ENCODE measurements at places on chromosomes 5 and 9.

- DNase-seq = no peak
These were observed 665.1 kb downstream of the CDH18 start for GRCh38 chr5:19322716-19323485.

GRCh38 chr5:172909931-172910502 lies 49.2 kb upstream of the RPL26L1 start:
- DNase-seq = no peak

GRCh38 chr5:72608297-72608696 lies 101.1 kb upstream of the ZNF366 start:
- DNase-seq = no peak

DNA sequence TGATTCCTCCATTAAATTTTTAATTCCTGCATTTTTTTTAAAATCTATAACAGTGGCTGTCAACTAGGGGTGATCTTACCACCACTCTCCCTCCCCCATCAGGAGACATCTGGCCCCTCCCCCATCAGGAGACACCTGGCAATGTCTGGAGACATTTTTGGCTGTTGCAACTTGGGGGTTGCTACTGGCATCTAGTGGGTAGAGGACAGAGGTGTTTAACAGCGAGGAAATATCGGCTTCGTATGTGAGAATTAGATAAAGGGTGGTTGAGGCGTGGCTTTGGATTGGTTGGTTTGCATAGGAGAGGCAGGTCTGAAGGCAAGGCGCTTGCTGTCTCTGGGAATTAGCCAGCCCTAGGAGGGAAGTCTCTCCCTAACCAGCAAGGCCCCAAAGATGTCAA lies 10.5 kb downstream of the CDHR2 start:
- DNase-seq = peak; percentile 21

DNA sequence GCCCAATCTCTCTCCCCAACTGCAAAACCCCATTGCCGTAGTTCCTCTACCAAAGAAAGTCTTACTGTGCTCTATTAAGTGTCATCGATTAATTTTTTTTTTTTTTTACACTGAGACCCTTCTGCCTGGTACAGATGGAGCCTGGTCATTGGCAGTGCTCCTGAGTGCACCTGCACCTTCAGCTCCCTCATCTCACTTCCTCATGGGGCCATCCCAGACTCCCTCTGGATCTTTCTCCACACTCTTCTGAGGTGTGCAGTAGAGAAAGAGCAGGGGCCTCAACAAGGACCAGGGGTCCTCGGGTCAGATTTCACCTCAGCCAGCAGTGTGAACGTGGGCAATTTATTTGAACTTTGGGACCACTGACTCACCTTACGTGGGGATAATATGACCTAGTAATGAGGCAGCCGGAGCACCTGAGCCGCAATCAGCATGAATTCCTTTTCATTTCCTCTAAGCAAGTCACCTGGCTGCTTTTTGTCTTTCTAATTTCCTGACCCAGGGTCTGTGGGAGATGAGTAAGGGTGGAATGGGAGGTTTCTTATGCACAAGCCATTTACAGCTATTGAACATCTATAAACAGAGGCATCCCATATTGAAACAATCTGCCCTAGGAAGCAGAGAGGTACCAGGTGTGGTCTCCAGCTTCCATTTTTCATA lies 22.3 kb upstream of the GABRP start:
- no peak for DNase-seq

- no peak for DNase-seq
These were observed 21.3 kb downstream of the NREP start for GRCh38 chr5:111735583-111736270.

- no peak for DNase-seq
These were observed 19.1 kb upstream of the JADE2 start for GRCh38 chr5:134506054-134507039.

DNA sequence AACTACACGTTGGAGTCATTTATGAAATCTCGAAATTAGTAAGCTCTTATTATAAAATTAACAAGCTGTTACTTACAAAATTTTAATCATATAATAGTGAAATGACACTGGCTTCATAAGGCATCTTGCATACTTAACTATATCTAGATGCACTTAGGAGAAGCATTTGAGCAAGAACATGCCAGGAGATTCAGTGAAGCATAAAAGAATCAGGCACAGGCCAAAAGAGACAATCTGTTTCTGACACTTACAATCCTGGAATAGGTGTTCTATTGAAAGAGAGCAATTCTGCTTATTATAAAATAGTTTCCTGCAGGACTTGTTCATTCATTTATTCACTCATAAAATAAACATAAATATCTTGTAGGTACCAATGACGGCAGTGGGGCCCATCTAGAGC lies 1152.2 kb upstream of the CDH6 start:
- DNase-seq = no peak

- no peak for DNase-seq
These were observed at the start of gene SLC35D2 for GRCh38 chr9:96383165-96383942. Gene SLC35D2, minus strand, starts transcription at chr9:96383711. Its CDS starts 77 bp downstream, at chr9:96383634.

GRCh38 chr9:4755026-4755609 lies 14.1 kb upstream of the AK3 start:
- DNase-seq = no peak

DNA sequence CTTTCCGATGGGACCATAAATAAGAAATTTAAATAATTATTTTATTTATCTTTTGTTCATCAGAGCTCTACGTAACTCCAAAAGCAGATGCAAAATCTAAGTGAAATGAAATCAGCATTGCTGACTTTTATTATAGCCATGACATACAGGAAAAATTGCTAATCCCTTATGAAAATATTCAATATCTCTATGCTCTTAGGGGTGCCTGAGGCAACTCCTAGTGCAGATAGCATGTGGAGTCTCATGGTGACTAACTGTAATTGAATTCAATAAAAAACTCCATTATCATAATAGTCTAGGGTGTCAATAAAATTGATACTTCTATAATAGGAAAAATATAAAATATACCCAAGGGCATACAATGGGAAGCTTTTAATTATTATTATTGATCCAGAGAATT lies 42.6 kb downstream of the SLC24A2 start:
- DNase-seq = no peak

DNA sequence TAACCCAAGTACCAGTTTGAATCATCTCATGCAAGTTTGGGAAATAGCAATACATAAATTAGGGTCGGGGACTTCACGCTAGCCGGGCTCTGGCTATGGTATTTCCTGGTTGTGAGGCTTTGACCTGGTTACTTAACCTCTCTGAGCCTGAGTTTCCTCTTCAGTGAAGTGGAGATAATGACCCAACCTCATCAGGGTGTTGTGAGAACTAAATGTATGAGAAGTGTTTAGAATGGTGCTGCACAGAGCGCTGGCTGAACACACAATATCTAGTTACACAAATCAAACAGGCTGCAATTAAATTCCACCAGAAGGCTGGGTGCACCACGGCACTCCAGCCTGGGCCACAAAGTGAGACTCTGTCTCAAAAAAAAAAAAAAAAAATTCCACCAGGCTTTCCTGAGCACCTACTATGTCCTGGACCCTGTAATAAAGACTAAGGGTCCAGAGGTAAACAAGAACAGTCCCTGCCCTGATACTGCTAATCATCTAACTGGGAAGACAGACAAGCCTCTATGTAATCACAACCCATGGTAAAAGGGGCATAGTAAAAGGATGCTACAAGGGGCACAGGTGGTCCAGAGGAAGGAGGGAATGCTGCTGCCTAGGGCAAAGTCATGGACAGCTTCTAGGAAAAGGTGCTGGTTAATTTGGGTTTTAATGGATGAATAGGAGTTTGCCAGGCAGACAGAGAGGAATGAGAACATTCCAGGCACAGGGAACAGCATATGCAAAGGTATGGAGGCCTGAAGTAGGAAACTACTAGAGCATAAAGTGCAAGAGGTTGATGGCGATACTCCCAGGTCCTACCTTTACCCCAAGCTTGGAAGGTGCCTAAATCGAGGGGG lies 27.7 kb downstream of the DUSP1 start:
- no peak for DNase-seq

DNA sequence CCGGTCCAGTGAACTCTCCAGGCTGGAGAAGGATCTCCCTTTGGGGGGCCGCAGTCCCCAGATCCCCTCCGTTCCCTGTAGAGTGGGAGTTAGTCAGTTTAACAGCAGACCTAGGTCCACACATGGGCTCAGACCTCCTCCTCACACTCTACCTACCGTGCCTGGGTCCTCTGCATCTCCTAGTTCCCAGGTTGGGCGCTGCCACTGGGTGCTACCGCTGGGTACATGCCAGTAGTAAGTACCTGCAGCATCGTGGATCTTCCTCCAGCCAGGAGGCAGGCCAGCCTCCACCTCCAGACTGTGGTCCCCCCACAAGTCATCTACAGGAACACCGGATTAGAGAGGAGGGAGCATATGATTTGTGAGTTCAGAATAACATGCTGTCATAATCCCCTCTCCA lies 802 bp downstream of the APBB3 start:
- DNase-seq = no peak

DNA sequence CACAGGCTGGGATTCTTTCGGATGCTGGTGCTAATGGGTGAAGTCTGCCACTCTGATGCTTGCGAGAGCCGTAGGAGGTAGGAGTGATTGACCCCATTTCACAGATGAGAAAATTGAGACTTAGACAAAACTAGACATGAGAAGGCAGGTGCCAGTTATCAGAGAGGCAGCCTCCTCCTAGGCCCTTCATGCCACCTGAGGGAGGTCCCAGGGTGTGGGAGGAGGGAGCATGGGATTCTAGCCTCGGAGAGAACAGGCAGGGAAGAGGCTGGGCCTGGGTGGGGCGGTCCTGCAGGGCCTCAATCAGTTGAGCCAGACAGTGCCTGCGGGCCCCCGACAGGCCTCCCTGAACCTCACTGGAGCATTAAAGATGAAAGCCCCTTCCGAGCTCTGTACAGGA lies 112.4 kb downstream of the COL23A1 start:
- DNase-seq = no peak

- DNase-seq = no peak
These were observed 225.3 kb upstream of the TLE4 start for GRCh38 chr9:79346350-79347020.

DNA sequence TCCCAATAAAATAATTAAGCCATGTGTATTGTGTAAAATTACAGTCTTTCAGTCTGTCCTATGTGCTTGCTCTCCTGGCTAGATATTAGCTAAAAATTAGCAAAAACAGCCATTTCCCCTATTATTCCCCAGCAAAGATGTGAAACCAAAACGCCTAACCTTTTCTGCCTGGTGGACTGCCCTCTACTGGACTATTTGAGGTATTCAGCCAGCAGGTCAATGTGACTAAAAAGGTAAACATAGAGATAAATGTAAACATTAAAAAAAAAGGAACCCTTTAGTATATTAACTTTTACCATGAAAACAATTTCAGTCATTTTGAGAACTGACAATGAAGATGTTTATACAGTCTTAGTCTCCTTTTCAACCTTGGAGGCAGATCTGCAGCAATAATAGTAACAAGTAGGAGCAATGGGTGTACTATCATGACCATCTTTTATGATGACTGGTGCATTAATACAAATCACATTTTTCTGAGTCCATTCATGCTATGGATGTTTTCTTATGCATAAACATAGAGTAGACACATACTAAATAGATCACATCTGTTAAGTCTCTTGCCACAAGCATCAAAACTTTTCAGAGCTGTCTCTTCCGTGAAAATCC lies 10.1 kb downstream of the ATG12 start:
- DNase-seq = peak; percentile 76

GRCh38 chr9:97468658-97469448 lies 32.6 kb upstream of the TMOD1 start:
- peak; percentile 84 for DNase-seq

GRCh38 chr5:173745123-173745522 lies 128.7 kb upstream of the BOD1 start:
- DNase-seq = no peak

GRCh38 chr9:121537283-121537682 lies 37.6 kb upstream of the GGTA1 start:
- no peak for DNase-seq

- no peak for DNase-seq
These were observed 220.2 kb downstream of the ADAMTS6 start for GRCh38 chr5:65261499-65261898.

DNA sequence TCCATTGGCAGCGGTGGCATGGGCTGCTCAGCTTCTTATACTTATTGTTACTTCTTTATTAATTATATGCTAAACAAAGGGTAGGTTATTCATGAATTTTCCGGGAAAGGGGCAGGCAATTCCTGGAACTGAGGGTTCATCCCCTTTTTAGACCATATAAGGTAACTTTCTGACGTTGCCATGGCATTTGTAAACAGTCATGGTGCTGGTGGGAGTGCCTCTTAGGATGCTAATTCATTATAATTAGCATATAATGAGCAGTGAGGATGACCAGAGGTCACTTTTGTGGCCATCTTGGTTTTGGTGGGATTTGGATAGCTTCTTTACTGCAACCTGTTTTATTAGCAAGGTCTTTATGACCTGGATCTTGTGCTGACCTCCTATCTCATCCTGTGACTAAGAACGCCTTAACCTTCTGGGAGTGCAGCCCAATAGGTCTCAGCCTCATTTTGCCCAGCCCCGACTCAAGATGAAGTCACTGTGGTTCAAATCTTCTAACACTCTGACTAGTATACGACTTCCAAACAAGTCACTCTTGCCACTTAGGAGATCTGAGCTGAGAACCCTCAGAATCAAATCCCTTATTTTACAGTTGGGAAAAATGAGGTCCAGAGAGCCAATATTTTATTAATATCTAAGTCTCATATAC lies 237.5 kb downstream of the TRIM32 start:
- DNase-seq = no peak

GRCh38 chr9:126009047-126009446 lies 261.9 kb downstream of the PBX3 start:
- DNase-seq = no peak

DNA sequence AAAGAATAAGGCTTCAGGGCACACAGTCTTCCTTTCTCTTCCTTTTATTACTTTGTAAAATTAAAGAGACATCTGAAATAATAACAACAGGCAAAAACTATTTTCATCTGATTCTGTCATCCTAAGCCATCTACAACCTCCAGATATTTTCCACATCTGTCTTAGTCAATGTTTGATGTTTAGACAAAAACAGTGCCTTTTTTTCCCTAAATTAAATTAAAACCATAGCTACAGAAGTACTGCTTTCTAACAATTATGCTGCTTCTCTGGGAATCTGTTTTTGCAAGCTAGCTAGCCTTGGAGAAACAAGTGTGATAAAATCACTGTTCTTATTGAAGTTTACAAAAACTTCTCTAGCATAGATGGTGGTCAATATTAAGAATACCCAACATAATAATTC lies 95.4 kb downstream of the KIAA0825 start:
- no peak for DNase-seq

DNA sequence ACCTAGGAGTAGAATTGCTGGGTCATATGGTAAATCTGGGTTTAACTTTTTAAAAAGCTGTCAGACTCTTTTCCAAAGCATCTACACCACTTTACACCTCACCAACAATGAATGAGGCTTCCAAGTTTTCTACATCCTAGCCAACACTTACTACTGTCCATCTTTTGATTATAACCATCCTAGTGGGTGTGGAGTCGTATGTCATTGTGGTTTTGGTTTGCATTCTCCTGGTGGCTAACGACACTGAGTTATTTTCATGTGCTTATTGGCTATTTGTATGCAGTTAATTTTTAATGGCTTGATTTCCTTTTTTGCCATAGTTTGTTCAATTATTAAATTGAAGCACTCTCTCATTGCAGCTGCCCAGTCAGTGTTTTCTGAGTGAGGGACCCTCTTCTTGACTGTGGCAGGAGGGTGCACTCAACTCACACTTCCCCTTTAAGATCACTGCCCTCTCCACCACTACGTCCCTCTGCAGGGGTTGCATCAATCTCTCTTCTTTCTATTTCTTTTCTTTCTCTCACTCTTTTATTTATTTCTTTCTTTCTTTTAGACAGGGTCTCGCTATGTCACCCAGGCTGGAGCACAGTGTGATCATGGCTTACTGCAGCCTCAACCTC lies 182.3 kb downstream of the C9orf152 start:
- DNase-seq = no peak

GRCh38 chr9:133609311-133610098 lies at the start of gene FAM163B:
Gene FAM163B, minus strand, starts transcription at chr9:133609389. Its CDS starts 29,166 bp downstream, at chr9:133580223.
- DNase-seq = no peak

- DNase-seq = no peak
These were observed 15.5 kb upstream of the FCN1 start for GRCh38 chr9:134933076-134933659.

Data from hematopoietic multipotent progenitor cell treated with erythropoietin and hydrocortisone succinate and interleukin-3 and kit ligand, for 17 days (in vitro differentiated cells).